ENCODE measurements at places on chromosomes 7 and 10.

GRCh38 chr10:927131-927530 is 4.4 kb downstream of the LARP4B start:
- no peak for DNase-seq

GRCh38 chr7:137717045-137717444 is 129.7 kb downstream of the DGKI start:
- no peak for DNase-seq

GRCh38 chr7:139203992-139204391 is 27.0 kb upstream of the UBN2 start:
- no peak for DNase-seq

DNA sequence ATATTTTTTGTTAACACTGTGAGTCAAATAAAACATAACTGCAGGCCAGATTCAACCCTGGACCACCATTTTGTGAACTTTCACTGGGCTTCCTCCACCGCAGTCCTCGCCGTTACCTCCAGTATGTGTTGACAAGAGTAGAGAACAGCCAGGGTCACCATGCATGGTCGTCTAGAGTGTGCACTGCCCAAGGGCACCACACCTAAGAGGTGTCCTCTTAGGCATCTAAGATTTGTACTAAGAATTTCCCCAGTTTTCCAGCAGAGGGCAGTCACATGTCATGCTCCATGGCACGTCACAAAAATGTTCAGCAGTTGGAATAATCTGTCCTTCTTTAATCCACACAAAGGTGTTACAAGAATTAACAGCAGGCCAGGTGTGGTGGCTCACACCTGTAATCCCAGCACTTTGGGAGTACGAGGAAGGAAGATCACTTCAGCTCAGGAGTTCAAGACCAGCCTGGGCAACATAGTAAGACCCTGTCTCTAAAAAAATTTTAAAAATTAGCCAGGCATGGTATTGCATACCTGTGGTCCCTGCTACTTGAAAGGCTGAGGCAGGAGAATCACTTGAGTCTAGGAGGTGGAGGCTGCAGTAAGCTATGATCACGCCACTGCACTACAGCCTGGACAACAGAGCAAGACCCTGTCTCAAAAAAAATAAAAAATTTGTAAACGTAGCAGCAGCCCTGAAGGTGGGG is 71.2 kb upstream of the FOXK1 start:
- DNase-seq: peak; percentile 49

GRCh38 chr7:97680622-97681021 is 51.3 kb upstream of the TAC1 start:
- DNase-seq: no peak

DNA sequence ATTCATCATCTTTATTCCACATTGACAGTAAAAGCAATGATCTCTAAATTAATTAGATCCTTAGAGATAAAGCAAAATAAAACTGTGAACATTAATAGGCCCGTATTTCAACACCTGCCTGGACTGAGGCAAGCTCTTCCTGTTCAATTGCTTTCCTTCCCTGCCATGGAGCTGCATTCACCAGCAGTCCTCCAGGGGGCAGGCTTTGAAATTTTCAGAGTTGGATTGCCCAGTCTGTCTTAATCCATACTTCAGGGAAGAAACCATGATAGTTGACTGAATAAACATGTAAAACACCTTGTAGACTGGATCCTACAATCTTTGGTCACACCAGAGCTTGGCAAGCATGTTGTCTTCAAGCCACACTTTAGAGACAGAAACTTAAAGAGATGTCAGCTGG is 936.6 kb downstream of the NRG3 start:
- DNase-seq: no peak

GRCh38 chr10:66292922-66293321 is 632.9 kb upstream of the LRRTM3 start:
- DNase-seq: no peak

DNA sequence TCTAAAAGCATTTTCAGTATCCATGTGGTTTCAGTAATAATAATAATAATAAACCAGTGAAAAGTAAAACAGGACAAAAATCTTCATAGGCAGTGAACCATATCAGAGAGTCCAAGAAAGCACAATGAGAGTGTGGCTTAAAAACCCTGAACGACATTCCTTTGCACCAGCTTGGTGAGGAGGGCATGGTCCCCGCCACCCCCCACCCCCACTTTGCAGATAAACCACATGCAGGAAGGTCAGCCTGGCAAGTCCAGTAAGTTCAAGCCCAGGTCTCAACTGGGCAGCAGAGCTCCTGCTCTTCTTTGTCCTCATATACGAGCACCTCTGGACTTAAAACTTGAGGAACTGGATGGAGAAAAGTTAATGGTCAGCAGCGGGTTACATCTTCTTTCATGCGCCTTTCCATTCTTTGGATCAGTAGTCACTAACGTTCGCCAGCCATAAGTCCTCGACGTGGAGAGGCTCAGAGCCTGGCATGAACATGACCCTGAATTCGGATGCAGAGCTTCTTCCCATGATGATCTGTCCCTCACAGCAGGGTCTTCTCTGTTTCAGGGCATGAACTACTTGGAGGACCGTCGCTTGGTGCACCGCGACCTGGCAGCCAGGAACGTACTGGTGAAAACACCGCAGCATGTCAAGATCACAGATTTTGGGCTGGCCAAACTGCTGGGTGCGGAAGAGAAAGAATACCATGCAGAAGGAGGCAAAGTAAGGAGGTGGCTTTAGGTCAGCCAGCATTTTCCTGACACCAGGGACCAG is 172.5 kb downstream of the EGFR start:
- DNase-seq: no peak

DNA sequence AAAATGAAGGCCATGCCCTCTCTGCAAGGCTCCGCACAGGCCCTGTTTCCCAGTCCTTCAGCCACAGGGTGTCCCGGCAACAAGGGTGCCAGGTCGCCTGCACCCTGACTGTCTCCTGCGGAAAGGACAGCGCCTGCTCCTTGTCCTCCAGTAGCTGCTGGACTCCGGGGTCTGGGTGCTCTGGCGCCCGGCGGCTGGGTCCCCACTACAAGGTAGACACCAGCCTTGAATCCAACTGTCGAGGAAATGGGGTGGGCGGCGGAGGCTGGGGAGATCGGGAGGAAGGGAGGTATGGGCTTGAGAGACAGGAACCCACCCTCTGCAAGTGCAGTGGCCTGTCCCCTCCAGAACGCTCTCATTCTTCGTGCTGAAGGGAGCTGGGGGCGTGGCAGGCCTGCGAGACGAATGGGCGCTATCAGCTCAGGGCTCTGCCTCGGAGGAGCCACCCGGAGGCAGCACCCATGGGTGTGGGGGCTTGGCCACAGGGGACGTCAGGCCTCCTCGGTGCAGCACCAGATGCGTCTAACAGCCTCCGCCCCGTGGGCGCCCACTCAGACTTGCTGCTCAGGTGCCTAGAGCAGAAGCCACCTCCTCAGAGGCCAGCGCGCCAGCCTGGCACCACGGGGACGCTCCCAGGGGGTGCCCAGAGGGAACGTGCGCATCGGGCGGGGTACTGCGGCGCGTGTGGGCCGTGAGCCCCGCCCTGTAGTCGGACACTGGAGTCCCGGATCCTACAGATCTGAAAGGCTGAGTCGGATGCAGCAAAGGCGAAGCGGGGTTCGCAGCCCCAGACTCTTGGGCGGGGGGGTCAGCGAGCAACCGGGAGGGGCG is 15.6 kb downstream of the ADAM8 start:
- DNase-seq: no peak

DNA sequence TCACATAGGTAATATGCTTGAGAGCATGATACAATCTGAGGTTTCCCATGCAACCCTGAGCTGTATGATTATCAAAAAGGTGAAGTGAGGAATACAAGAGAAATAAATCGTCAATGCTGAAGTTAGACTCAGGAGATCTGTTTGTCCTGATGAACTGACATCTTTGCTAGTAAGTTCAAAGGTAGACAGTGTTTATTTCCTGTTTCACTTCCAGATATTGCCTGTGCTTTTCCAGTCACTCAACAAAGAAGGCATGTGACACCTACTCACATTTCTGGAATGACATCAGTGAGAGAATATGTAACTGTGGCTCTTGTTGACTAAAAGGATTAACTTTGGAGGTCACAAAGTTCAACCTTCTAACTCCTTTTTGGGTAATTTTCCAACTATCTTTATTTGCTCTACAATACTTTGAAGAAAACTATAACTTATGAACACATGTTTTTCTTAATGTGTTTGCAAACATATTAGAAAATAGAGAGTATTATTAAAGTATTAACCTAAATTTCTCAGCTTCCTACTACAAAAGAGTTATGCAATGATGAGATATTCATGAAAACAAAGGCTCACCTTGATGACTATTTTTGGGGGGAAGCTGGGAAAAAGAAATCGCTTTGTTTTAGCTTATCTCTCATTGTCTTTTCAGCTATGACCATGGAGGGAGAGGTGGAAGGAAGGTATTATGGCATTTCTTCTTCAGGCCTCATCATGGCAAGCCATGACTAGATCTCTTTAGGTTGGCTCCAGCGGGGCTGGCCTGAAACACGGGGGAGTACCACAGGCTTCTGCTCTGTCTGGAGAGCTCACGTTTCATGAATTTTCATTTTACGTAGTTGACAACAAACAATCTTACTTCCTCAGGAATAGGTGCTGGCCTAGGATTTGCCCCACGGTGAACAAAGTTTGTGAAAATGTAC is 214.7 kb upstream of the SLC26A5 start:
- DNase-seq: peak; percentile 44

DNA sequence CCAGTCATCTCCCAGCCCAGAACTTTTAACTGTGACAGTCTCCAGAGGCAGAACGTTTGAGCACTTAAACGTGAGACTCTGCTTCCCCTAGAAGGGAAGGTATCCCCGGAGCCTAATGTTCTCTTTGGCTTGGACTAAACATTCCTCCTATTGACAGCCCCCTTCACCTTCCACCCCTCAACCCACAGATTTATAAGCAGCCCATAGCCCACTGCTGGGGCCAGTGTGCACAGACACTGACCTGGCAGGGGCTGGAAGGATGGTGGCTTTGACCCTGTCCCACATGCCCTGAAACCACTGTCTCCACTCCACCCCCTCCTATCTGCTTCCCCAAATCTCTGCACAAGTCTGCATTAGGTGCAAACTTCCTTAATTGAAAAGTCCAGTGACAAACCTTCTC is 715.0 kb upstream of the IGFBP3 start:
- DNase-seq: no peak

- DNase-seq: no peak
Observed at GRCh38 chr10:96153070-96153469, 23.0 kb downstream of the ZNF518A start.

DNA sequence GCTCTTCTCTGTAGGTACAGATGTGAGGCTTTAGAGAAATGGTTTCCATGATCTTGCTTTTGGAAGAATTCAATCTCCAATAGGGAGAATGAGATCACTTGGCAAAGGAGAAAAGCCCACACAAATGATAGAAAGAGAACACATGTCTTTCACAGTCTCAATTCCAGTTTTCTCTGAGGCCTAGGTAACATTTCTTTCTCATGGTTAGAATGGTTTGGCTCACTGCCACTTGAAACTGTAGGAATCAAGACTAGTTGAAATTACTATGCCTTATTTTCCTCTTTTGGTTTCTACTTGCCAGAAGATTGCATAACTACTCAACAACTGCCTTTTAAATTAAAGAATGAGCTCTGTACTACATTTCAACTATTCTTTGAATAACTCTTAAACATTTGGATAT is 276.5 kb upstream of the TEX47 start:
- no peak for DNase-seq

- no peak for DNase-seq
Observed at GRCh38 chr7:81210137-81211064, 291.6 kb upstream of the SEMA3C start.

DNA sequence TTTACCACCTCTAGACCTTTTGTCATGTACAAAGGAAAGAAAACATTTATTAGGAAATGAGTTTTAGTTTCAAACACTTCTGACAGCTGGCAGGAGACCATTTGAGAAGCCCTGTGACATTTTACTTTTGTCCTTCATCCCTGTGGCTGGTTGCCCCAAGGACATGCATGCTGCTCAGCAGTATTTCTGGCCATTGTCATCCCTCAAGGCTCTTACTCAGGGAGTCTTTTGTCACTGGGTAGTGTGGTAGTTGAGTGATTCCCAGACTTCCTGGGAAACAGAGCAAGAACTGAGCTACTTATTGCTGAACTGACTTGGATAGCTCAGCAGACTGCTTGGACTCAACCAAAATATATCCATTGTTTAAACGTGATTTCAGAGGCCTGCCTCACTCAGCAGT is 142.8 kb downstream of the LRRC4 start:
- no peak for DNase-seq

GRCh38 chr10:103246324-103246723 is 637 bp downstream of the RPEL1 start:
- DNase-seq: no peak

GRCh38 chr10:93512565-93512964 is 16.2 kb downstream of the CEP55 start:
- DNase-seq: peak; percentile 31

- DNase-seq: no peak
Observed at GRCh38 chr10:69855346-69856111, 53.8 kb downstream of the COL13A1 start.

GRCh38 chr10:62638062-62638477 is 166.4 kb upstream of the ADO start:
- DNase-seq: no peak

DNA sequence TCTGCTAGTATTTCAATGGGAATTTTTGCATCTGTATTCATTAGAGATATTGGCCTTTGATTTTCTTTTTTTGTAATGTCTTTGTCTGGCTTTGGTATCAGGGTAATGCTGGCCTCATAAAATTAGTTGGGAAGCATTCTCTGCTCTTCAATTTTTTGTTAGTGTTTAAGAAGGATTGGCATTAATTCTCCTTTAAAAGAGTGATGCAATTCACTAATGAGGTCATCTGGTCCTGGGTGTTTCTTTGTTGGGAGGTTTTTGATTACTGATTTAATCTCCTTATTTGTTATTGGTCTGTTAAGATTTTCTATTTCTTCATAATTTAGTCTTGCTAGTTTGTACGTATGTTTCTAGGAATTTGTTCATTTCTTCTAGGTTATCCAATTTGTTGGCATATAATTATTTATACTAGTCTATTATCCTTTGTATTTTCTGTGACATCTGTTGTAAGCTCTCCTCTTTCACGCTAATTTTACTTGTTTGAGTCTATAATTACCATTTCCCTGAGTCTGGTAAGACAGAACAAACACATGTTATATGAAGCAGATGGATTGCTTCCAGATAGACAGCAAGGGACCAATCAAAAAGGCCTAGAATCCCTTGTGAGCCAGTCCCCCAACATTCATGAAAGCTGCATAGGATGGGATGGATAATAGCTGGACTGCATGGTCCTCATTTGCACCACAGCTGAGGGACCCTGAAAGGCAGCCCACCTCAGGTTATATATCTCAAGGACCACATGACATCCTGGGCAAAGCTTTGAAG is 54.4 kb downstream of the MTPAP start:
- no peak for DNase-seq
